ENCODE measurements at places on chromosomes 1 and 21.

DNA sequence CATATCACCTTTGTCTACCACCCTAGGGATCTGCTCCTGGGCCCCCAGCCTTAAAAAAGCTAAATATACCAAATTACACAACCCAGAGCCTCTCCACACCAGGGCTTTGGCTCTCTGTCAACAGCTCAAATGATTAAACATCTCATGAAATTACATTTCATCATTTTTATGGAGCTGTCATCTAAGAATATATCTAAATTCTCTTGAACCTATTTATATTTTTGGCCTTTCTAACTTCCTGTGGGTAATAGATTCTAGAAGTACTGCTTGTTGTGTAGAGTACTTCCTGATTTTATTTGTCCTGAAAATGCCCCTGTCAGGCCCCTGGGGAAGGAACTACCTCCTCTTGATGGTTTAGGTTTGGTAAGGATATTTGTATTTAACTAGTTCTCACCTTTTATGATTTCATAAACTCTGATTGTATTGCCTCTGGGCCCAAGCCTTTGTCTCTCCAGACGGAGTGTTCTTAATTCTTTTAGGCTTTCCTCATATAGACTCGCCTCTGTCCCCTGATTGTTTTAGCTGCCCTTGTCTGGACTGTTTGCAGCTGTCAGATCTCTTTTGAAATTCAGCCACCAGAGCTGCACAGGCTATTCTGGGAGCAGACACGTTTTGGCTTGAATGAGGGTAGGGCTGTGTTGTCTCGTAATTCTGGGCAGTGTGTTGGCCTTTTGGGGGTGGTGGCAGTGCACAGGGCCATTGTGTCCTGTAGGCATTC, 16.6 kb downstream of the MYOG start:
- no peak for DNase-seq

- no peak for DNase-seq
These were observed 447.3 kb downstream of the AGBL4 start for GRCh38 chr1:49576327-49576901.

- DNase-seq = no peak
These were observed 57.0 kb downstream of the MDM4 start for GRCh38 chr1:204572923-204573922.

- no peak for DNase-seq
These were observed 61.3 kb upstream of the GPR153 start for GRCh38 chr1:6322161-6322560.

DNA sequence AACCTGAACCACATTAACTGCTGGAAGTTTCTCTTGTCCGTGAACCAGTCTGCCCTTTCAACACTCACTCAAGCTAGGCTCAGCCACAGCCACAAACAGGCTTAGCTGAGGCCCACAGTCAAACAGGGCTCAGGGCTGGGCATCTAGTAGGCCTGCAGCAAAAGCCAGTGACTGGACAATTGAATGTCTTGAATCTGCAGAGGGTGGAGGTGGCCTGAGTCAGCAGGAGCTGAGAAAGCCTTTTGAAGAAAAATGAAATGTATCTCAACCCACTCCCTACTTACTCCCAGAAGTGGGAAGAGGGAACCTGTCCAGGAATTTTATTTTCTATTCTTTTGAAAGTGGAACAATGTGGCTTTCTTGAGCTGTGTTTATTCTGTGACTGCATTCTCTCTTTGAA, 95.4 kb downstream of the PTPRU start:
- DNase-seq = no peak

- DNase-seq = no peak
These were observed 64.8 kb upstream of the TENT5C start for GRCh38 chr1:117541003-117541402.

GRCh38 chr1:51210055-51210454, 26.0 kb upstream of the RNF11 start:
- no peak for DNase-seq

DNA sequence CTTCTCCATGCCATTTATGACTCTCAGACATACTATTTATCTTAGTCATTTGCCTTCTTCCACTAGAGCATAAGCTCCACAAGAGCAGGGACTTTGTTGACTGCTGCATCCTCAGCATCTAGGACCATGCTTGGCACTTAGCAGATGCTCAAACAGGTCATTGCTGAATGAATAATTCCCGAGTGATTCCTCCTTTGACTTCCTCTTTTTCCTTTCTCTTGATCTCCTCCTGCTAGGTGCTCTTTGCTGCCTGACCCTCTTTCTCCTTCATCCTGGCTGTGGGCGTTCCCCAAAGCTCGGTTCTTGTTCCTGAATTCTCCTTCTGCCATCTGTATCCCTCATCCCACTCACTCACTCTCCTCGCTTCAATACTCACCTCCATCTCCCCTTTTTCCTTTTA, 23.5 kb downstream of the SYT6 start:
- DNase-seq = no peak

DNA sequence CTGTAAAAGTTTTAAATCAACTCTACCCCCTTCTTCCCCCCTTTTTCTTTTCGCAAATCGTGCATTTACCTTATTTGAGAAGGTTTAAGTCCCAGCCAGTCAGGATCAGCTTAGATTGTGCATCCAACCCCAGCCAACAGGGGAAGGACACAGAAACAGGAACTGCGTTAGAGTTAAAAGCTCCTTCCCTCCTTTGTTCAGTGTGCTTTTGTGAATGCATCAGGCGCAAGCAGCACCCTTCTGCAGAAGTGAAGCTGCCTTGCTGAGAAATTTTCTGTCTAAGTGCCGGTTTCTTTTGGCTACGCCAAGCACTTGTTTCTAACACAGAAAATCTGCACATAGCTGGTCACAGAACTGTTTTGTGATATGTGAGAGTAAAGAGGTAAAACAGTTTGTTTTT, 56.2 kb upstream of the PRRC2C start:
- no peak for DNase-seq

DNA sequence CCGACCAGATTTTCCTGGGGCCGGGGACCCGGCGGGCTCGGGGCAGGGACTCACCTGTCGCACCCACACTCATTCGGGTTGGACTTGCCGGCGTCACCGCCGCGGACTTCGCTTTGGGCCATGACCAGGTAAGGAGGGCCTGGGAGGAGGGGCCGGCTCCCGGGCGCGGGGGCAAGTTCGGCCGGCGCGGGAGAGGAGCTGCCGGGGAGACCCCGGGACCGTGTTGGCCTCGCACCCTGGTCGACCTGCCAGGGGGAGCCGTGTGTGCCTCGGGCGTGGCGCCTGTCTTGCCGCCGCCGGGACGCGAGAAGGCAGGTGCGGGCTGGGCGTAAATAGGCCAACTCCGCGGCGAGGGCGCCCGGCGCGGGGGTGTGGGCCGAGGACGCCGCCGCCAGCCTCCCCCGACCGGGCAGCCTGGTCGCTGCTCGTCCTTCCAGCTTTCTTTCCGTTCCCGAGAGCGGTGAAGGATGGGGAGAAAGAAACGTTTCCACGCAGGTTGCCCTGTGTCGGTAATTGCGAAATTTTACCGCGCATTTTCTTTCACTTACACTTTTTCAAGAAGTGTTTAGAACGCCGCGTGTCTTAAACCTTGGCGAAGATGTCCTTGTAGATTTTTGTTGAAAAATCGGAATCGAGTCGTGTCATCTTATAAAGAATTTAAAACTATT, 558 bp downstream of the USP1 start:
- DNase-seq = no peak

DNA sequence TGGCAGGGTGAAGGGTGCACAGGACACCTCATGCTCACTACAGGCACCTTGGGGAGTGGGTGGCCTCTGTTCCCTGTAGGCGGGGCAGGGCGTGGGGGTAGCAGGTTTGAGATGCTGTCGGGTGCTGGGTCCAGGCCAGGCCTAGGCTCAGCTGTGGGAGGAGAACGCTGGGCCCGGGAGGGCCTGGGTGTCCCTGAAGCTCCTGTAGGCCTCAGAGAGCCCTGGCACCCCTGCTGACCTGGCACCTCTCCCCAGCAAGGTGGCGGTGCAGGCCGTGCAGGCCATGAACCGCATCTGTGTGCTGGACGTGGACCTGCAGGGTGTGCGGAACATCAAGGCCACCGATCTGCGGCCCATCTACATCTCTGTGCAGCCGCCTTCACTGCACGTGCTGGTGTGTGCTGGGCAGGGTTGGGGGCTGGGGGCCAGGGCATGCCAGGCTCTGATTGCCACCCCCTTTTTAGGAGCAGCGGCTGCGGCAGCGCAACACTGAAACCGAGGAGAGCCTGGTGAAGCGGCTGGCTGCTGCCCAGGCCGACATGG, 2.5 kb upstream of the GJC2 start:
- no peak for DNase-seq

DNA sequence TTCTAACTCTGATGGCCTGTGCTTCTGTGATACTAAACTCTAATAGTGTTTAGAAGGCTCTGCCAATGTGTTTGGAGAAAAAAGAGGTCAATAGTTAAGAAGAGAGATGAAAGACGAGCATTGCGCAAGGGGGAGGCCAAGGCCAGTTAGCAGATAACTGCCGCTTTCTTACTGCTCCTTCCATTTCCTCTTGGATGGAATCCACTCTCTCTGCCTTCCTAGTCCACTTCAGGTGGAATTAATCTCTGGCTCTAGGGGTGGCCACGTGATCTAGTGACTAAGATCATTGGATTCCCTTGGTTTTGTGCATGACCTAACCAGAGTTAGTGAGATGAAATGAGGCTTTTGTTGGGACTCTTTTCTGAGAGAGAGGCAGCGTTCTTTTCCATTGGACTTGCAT, 148.3 kb downstream of the ACTL8 start:
- DNase-seq = no peak

DNA sequence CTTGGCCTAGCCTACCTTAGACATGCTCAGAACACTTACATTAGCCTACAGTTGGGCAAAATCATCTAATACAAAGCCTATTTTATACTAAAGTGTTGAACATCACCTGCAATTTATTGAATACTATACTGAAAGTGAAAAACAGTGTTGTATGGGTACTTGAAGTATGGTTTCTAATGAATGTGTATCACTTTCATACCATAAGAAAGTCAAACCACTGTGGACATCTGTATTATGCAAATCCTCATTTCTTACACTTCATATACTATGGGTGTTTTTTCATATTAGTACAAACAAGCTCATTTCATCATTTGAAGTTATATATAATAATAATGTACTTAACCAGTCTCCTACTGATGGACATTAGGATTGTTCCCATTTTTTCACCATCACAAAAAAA, 41.2 kb downstream of the TDRD5 start:
- no peak for DNase-seq

DNA sequence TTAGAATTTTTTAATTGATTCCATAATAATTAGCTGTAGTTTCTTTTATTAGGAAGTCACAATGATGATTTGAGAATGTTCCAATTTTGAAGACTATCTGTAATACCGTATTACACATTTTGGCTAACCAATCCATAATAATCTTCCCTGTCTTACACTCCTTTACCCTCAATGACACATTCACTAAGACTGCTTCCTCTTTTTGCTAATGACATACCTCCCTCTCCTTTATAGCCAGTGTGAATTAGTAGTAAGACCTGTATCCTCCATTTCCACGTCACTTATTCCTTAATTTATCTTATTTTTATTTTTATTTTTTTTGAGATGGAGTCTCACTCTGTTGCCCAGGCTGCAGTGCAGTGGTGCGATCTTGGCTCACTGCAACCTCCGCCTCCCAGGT, 10.1 kb downstream of the KDM1A start:
- DNase-seq = no peak

- DNase-seq = no peak
These were observed 365.4 kb upstream of the DUSP10 start for GRCh38 chr1:222107267-222107666.

- no peak for DNase-seq
These were observed 71.5 kb downstream of the MACF1 start for GRCh38 chr1:39275836-39276507.

GRCh38 chr1:87051965-87052364, 137.5 kb downstream of the HS2ST1 start:
- no peak for DNase-seq

Data from type B pancreatic cell (in vitro differentiated cells).